ENCODE measurements at places on chromosomes 2 and 18.

- DNase-seq = no peak
Measured at GRCh38 chr2:127161176-127162136, 54.5 kb upstream of the BIN1 start.

DNA sequence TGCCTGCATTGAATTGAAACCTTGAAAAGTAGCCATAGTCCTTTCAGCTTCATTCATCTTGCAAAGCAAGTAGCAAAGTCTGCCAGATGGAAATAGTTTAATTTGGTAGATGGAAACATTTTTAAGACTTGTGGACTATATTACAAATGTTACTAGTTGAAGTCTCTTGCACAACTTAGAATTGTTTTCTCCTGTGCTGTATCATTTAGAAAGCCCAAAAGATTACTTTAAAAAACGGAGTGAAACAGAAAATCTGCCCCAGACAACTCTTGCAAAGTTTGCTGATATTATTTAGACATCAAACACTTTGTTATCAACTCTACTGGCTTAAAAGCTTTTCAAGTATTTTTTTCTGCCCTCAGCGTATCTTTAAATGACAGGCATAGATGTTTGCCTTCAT lies 335.0 kb downstream of the RPRM start:
- no peak for DNase-seq

GRCh38 chr18:46167971-46168370 lies 63.8 kb downstream of the HAUS1 start:
- peak; percentile 42 for DNase-seq

GRCh38 chr2:102599486-102599885 lies 19.9 kb upstream of the SLC9A2 start:
- DNase-seq = no peak

- DNase-seq = peak; percentile 78
Measured at GRCh38 chr2:210630873-210631560, 74.6 kb downstream of the CPS1 start.

DNA sequence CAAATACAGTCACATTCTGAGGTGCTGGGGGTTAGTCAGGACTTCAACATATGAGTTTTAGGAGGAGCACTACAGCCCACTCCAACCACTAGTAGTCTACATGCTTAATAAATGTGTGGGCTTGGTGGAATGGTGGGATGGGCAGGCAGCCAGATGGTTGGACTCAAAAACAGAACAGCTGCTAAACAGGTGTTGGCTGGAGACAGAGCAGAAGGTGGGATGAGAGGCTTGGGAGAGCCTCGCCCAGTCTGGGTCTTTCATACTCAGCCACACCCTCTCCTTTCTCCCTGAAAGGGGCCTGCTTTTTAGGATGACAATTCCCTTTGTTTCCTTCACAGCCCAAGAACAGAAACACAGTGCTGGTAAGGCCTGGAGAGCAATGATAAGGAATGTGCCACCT lies 143.9 kb upstream of the KLHL29 start:
- no peak for DNase-seq

DNA sequence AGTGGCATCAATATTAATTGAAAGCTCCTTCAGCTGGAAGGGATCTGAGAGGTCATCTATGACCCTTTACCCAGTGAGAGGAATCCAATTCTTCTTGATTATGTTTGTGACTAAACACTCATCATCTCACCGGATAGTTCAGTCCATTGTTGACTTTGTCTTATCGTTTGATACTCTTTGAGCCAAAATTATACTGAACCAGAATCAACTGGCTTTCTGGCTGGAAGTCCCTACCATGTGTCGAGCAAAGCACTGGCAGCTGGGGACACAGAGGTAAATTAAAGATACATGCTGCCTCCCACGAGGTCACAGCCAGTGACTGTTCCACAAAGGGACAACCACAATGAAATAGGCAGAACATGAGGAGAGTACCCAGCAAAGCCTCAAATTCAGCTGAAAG lies 91.4 kb upstream of the FHL2 start:
- DNase-seq = no peak

DNA sequence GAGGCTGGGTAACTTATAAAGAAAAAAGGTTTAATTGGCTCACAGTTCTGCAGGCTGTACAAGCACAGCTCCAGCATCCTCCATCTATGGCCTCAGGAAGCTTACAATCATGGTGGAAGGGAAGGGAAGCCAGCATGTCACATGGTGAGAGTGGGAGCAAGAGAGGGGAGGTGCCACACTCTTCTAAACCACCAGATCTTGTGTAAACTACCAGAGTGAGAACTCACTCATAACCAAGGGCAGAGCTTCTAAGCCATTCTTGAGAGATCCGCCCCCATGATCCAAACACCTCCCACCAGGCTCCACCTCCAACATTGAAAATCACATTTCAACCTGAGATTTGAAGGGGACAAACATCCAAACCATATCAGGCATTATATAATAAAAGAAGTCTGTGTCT lies 121.6 kb upstream of the CDC42EP3 start:
- no peak for DNase-seq

DNA sequence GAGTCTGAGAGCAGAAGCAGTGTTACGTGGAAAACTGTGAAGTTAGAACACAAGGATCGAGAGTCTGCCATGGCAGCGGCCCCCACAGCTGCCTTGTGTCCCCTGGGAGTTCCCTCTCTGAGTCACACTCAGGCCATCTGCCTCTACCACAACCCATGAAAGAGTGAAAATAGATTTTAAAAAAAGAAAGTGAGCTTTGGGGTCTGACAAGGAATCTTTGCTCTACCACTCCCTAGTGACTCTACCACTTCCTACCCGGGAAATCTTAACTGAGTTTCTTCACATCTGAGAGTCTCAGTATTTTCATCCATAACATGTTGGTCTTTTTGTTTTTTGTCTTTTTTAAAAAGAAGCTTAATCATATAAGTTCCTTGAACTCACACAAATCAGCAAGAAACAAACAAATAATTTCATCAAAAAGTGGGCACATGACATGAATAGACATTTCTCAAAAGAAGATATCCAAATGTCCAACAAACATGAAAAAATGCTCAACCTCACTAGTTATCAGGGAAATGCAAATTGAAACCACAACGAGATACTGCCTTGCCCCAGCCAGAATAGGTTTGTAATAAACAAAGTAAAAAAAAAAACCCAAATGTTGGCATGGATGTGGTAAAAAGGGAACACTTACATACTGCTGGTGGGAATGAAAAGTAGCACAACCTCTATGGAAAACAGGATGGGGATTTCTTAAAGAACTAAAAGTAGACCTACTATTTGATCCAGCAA lies 2.4 kb upstream of the MSGN1 start:
- DNase-seq = peak; percentile 12
